Colonic mucosa (tissue), 4 donors: ENCODE measurements at places on chromosomes 3 and 15. TPM values are rescaled to one million over a fixed set of nuclear protein-coding genes. Genes with fewer than 3 reads are reported as not detected.

Gene LCMT2
- total RNA-seq = 7.7 TPM

- no peak for DNase-seq
These were observed 140.7 kb downstream of the IMPG2 start for GRCh38 chr3:101179637-101180036.

Gene TUBGCP5
- 7.5 TPM for total RNA-seq

GRCh38 chr3:67460841-67461510 is 193.4 kb downstream of the SUCLG2 start:
- no peak for DNase-seq

Gene CACNA1D
- total RNA-seq = 17.1 TPM

- no peak for DNase-seq
These were observed 26.8 kb downstream of the TRANK1 start for GRCh38 chr3:36918050-36918449.

Gene DLL4
- total RNA-seq = 18.5 TPM

DNA sequence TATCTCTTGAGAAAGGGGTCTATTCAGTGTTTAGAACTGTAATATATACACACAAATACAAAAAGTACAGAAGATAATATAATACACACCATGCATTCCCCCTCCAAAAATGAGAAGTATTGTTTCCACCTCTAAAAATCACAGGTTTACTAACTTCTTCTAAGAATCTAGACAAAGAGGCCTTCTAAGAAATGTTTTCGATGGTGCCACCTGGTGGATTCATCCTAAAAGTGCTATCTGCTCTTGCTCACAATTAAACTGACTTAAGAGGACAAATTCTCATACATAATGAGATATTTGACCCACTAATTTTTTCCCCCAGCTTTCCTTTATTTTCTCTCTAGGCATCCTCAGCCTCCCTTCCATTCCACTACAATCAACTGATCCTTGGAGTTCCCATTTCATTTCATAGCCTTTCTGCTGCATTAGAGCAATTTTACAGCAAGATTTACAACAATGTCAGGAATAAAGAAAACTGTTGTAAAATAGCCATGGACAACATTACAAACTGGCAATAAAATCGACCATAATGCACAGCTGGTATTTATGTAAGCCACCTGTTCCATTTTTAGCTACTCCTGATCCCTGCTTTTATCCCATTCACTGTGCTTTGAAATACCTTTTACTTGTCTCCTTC is 124.6 kb downstream of the ARRDC4 start:
- peak; percentile 63 for DNase-seq

Gene TMC3
- not detected for total RNA-seq

DNA sequence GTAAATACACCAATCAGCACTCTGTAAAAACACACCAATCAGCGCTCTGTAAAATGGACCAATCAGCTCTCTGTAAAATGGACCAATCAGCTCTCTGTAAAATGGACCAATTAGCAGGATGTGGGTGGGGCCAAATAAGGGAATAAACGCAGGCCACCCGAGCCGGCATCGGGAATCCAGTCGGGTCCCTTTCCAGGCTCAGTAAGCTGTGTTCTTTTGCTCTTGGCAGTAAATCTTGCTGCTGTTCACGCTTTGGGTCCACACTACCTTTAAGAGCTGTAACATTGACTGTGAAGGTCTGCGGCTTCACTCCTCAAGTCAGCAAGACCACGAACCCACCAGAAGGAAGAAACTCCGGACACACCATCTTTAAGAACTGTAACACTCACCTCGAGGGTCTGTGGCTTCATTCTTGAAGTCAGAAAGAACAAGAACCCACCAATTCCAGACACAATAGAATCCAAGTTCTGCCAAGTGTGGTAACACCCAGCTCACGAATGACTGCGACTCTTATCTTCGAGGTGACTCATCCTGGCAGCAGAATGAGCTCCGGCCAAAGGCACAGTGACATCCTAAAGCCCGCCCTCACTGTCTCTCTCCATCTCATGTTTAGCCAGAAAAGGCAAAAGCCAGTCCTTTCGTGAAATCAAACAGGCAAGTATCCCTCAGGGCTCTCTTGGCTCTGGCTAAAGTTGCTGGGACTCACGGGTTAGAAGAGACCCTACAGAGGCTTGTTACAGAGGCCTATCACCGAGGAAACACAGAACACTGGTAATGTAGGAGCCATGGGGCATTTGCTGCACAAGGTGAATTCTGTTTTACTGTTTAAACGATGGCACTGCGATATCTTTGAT is 155.2 kb downstream of the FAM43A start:
- no peak for DNase-seq

Gene C3orf70
- 12.7 TPM for total RNA-seq

Gene LMAN1L
- total RNA-seq = not detected

GRCh38 chr3:52683611-52684010 is 2.1 kb downstream of the PBRM1 start:
- no peak for DNase-seq

DNA sequence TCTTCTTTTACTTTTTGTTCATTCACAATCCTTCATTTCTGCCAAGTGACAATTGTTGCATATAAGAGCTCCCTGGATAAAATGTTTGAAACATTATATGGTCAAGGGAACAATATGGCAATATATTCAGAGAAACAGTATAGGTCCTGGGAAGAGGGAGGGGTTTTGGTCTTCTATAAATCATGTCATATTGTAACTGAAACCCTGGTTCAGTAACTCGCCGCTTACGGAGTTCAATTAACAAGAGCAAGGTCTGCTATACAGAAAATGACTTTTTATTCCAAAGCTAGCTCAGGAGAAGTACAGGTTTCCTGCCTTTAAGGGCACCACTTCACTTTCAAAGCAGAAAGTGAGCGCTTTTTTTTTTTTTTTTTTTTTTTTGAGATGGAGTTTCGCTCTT is 522.1 kb upstream of the TGFBR2 start:
- no peak for DNase-seq

- no peak for DNase-seq
These were observed 17.5 kb downstream of the GRAMD2A start for GRCh38 chr15:72179950-72180581.

GRCh38 chr3:77158730-77159581 is 119.1 kb downstream of the ROBO2 start:
- DNase-seq = no peak

GRCh38 chr3:174495311-174495710 is 363.8 kb upstream of the NAALADL2 start:
- DNase-seq = no peak

- DNase-seq = no peak
These were observed 465.3 kb upstream of the CBLB start for GRCh38 chr3:106333911-106334618.

DNA sequence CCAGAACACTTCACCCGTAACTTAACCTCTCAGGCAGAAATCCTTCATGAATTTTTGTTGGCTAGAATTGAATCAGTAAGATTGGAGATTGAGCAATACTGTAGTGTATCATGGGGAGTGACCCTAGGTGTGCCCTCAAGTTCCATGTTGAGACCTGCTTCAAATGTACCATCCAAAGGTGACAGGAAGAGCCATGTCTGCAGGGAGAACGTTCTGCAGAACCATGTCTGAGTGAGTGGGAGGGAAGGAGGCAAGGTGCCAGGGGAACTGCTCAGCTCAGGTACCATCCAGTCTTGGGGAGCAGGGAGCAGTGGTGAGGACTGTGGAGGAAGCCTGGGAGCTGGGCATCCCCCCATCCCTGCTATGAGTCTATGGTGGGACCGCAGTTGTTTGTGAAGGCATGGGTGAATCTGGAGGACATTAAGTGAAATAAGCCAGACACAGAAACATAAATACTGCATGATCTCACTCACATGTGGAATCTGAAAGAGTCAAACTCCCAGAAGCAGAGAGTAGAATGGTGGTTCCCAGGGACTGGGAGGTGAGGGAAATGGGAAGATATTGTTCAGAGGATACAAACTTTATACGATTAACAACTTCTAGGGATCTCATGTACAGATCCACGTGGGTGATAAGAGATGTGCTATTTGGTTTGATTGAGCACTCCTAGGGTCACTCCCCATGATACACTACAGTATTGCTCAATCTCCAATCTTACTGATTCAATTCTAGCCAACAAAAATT is 23.3 kb downstream of the CFAP161 start:
- DNase-seq = no peak

GRCh38 chr3:186679151-186679550 is 13.3 kb downstream of the HRG start:
- DNase-seq = no peak

DNA sequence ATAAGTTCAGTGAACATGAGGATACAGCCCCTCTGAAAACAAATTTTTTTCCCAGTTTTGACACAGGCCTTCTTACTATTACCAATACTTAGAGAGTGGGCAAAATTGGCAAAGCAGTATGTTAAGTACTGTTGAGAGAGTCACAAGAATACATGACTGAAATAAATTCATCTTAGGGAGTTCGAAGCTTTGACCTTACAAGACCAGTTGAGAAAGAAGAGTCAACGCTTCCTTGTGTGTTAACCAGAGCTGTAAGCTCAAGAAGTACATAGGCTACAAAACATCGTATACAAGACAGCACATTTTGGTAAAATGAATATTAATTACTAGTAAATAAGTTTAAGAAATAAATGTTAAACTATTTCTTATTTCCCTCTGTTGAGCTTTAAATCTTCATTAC is 164.4 kb upstream of the RORA start:
- no peak for DNase-seq

DNA sequence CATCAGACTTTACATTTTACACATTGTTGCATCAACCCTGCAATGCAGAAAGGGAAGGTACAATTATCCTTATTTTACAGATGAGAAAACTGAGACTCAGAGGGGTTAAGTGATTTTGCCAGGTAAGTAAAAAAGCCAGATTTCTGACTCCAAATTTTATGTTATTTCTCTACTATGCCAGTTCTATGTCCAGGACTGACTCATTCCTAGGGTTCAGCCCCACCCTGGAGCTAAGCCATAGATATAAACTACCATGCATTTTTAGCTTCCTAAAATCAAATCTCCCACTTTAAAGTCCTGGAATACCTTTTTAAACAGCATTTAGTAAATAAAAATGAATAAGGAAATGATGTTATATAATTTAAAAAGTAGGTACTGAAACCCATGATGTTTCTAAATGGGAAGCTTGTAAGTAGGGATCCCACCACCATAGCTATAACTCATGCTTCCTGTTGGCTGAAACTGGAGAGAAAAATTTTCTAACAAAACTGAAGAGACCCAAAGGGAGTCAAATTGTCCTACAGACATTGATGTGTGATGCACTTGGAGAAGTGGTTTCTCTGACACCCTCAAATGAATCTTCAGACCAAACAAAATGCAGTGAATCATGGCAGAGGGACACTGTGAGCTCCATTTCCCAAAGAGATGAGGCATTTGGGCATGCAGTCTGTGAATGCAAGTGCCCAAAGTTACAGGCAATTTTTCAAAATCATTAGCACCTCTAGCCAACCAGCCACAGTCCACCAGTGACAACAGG is 301.7 kb upstream of the UMPS start:
- DNase-seq = no peak

Gene TLR9
- 0.25 TPM for total RNA-seq

DNA sequence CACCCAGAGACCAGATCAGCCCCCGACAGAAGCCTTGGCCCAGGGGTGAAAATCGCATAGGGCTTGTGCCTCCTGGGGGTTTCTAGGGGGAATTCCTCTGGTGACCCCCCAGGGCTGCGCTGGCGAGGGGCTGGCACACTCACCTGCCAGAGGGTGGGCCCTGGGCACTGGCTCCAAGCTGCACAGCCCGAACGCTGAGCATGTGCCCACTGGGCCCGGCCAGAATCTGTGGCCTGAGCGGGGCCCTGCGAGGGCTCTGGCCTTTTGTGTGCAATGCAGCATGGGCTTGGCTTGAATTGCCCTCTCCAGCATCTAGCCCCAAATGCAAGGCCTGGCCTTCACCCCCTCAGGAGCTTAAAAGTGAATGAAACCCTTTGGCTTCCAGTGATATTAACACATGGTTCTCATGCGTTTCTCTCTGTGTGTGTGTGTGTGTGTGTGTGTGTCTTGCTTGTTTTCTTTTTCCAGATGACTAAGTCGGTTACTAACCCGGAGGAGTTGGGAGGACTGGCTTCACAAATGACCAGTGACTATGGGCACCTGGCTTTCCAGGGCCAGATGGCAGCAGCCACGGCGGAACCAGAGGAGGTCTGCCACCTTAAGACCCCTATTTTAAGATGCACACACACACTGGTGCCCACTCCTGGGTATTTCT is 259.1 kb upstream of the TPM1 start:
- DNase-seq = no peak

GRCh38 chr3:4514916-4515315 is 21.8 kb downstream of the ITPR1 start:
- no peak for DNase-seq

- DNase-seq = peak; percentile 74
These were observed 13.3 kb downstream of the VPS8 start for GRCh38 chr3:184825121-184825820.

Gene LRRC31
- 42.0 TPM for total RNA-seq

GRCh38 chr15:74196175-74196574 is 6.4 kb downstream of the STRA6 start:
- DNase-seq = peak; percentile 85

- DNase-seq = no peak
These were observed 217.2 kb upstream of the CGNL1 start for GRCh38 chr15:57158997-57159668.

DNA sequence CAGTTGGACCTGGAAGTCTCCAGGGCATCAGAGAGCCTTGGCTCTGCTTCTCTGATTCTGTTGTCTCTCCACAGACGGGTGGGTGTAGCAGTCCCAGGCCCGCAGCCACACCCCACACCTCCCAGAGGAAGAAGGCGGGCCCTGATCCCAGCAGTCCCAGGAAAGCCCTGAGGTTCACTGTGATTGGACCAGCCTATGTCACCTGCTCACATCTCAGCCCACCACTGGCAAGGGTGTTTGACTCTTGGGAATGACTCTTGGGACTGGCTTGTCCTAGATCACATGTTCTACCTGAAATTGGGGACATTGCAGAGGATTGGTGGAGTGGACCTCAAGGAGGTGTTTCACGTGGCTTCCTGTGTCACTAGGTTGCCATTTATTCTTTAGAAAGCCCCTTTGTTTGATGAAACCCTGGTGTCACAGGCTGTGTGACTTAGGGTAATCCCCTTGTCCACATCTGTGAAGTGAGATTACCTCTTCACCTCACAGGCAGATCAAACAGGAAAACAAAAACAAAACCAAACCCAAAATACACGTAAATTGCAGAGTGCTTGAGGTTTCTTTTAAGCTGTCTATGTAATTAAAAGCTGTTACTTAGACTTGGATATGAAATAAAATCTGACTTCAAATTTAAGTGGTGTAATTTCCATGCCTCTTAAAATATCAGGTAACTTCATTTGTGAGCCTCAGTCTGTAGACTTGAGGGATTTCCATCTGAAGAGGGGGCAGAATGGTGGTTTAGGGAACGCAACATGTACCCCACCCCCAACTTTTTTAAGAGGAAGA is 26.7 kb downstream of the FLNB start:
- peak; percentile 46 for DNase-seq

Gene CCR5
- total RNA-seq = 0.57 TPM
